ENCODE measurements at places on chromosomes 1 and 21. TPM values are rescaled to one million over a fixed set of nuclear protein-coding genes. Genes with fewer than 3 reads are reported as not detected.

DNA sequence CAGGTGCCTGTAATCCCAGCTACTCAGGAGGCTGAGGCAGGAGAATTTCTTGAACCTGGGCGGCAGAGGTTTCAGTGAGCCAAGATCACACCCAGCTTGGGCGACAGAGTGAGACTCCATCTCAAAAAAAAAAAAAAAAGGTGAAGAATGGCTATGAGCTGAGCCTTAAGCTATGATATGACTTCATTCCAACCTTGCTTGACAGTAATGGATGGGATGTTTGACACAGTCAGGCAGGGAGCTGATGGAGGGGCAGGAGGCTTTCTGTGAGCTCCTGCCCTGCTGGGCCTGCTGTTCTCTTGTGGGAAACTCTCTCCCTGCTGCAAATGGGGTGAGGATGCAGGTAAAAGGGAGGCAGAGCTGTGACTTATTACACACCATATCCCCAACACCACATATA lies 27.6 kb downstream of the NCF2 start:
- no peak for DNase-seq

GRCh38 chr1:233614743-233615521 lies 1.0 kb downstream of the KCNK1 start:
- no peak for DNase-seq

DNA sequence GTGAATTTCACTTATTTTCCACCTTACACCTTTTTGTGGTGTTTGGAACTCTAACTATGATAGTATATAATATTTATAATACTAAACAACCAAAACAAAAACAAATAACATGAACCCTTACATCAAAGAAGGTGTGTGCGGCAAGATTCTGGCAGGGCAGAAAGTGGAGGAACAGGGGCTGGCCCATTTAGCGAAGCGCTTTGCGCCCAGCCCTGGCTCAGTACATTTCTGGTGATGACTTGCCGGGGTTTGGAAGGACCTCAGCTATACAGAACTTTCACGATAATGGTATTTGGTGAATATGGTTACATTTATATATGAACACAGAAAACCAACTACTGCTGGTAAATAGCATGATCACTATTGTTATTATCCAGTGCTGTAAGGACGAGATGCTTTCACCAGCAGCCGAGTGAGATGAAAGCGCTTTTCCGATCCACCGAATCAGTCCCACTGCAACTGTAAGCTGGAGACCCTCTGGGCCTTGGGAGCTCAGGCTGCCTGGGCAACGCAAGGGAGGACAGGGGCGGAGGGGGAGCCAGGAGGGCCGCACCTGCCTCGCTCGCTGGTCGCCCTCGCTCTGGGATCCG lies 63.9 kb downstream of the CD247 start:
- DNase-seq, result no peak

DNA sequence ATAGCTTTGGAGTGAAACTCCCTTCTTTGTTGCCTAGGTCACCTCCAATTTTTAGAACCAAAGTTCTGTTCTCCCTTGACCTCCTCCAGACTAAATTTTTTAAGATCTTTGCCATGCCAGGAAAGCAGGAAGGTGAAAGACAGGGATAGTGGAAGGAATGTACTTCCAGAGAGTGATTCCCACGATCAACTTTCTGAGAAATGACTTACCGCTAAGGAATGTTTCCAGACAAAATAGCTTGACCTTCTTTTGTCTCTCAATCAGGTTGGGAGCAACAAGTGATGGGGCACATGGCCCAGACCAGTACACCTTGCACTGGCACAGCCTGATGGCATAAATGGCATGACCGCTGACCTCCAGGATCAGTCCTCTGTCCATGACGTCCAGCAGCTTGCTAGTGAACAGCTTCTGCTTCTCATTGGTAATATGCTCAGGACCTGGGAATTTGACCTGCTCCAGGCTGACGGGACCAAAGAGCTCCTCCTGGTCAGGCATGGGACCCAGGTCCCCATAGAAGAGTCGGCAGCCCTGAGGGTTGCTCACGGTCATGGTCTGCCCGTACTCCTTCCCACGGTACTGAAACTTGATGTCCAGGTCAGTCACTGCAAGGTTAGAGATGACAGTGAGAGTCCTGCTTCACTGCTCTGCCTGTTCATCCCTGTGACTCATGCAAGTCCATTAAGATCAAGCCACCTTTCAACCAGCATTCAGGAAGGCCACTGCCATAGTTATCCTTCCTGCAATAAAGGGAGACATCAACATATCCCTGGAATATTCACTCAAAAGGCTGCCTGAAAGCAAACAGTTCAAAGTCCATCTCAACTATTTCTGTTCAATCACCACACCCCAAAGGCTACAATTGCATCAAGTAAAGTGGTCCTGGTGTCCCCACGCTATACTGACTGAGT lies 6.2 kb upstream of the C1orf74 start:
- no peak for DNase-seq

- no peak for DNase-seq
These were observed 597.1 kb downstream of the KIF26B start for GRCh38 chr1:245751726-245752470.

Gene CRABP2
- 88.2 TPM for polyA plus RNA-seq

Gene CACYBP
- polyA plus RNA-seq, result 137 TPM

Gene RGS16
- 0.87 TPM for polyA plus RNA-seq
